Stimulated activated CD4-positive, alpha-beta T cell treated with anti-CD3 and anti-CD28 coated beads, Interleukin-4, amount 100 ng/mL, for 48 hours (primary cell): ENCODE measurements at places on chromosomes 5 and 9.

- DNase-seq = no peak
Measured at GRCh38 chr9:84254972-84255371, 85.6 kb downstream of the SLC28A3 start.

DNA sequence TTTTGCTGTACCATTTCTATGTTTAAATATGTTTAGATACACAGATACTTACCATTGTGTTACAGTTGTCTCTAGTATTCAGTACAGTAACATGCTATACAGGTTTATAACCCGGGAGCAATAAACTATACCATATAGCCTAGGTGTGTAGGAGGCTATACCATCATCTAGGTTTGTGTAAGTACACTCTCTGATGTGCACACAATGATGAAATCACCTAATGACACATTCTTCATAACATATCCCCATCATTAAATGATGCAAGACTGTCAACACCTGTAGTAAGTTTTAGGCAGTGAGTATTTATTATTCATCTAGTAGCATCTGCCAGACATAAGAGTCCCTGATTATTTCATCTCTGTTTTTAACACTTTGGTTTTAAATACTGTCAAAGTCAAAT, 7.3 kb upstream of the DHFR start:
- no peak for DNase-seq

GRCh38 chr5:76487821-76488220, 84.7 kb downstream of the IQGAP2 start:
- no peak for DNase-seq

GRCh38 chr9:2657427-2657826, 35.8 kb downstream of the VLDLR start:
- DNase-seq = no peak

GRCh38 chr9:100099722-100100042, 639 bp downstream of the INVS start:
- no peak for DNase-seq

DNA sequence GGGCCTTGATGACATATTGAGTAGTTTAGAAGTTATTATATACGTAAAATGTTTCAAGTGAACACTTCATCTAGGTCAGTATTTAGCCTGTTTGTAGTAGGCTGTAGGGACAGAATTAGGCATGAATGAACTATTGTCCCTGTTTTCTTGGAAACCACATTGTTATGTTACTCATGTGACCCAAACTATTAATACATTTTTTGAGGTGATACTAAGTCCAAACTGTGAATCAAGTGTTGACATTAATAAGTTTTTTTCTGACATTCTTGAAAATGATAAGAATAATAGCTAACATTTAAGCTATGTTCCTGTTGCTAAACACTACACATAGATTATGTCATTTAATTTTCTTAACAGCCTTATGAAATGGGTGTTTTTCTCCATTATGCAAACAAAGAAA, 1642.7 kb upstream of the WWC1 start:
- no peak for DNase-seq

GRCh38 chr9:130433168-130433946, 11.4 kb upstream of the ASS1 start:
- DNase-seq = peak; percentile 14

- DNase-seq = no peak
Measured at GRCh38 chr5:78758169-78758839, 109.7 kb upstream of the LHFPL2 start.

- no peak for DNase-seq
Measured at GRCh38 chr5:45454114-45454513, 242.1 kb downstream of the HCN1 start.

DNA sequence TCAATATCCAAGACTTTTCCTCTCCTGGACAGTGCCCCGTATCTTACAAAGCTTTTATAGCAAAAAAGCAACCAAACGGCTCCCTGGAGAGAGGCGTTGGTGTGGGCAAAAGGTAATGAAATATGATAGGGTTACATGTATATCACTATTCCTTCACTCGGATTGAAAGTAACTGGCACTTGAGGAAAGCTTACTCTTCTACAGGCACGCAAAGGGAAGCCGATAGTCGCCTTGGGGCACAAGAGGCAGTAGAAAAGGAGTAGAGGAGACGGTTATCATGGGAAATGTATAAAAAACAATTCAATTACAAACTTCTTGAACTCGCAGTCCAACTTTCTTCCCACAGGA, 1.1 kb downstream of the DIAPH1 start:
- DNase-seq = no peak

- no peak for DNase-seq
Measured at GRCh38 chr9:33311953-33312352, 21.6 kb downstream of the NFX1 start.

- no peak for DNase-seq
Measured at GRCh38 chr5:448061-448765, 5.2 kb downstream of the EXOC3 start.

- peak; percentile 75 for DNase-seq
Measured at GRCh38 chr9:126611592-126612325, 2.0 kb upstream of the LMX1B start.

GRCh38 chr9:20479419-20480155, 142.7 kb downstream of the MLLT3 start:
- DNase-seq = no peak

DNA sequence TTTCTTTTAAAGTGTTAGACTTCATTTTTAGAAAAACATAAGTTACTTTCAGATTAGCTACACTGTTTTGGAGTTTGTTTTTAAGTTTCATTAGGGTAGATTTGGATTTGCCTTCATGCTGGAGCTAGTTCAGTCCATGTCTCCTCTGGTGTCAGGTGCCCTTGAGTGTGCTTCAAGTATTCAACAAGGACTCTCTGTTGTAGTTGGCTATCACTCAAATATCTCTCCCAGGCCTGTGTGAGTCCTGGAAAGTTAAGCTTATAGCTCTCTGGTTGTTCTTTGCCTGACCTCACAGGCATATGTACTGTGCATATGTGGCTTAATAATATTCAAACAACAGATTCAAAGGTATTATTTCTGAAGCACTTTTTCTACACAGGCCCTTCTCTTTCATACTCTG, 45.4 kb downstream of the PTBP3 start:
- no peak for DNase-seq
